Keratinocyte (primary cell): ENCODE measurements at places on chromosomes 5 and 9.

- DNase-seq, result no peak
Measured at GRCh38 chr5:159207222-159207685, 2.1 kb downstream of the RNF145 start.

DNA sequence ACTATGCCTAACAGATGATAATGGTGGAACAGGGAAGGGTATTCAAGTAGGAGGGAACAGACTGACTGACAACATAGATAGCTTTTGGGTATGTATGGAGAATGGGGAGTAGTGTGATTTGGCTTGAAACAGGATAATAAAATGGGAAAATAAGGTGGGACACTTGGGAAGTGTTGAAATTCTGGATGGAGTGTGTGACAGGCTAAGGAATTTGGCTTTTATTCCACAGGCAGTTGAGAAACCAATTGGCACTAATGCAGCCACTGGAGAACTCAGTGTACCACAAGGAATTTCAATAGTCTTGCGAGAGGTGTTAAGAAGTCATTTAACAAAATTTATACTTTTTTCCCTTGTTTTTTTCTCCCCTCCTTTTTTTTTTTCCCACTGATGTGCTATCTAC lies 153.5 kb upstream of the ELAVL2 start:
- no peak for DNase-seq

GRCh38 chr9:20805766-20806165 lies 121.7 kb downstream of the FOCAD start:
- DNase-seq, result no peak

DNA sequence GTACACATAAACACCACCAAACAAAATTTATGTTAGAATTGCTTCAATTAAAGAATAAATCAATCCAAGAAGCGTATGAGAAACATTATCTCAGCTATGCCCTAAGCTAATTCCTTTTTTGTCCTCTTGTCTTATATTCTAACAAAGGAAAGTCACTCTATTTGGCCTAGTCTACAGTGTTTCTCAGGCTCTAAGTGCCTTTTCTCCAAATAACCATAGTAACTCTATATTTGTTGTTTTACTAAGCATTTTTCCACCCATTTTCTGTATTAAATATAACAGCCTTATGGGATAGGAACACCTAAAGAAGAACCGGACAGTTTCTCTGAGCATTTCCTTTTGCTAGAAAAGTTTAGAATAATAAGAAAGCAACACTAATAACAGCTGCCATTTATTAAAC lies 120.1 kb upstream of the MTAP start:
- no peak for DNase-seq

DNA sequence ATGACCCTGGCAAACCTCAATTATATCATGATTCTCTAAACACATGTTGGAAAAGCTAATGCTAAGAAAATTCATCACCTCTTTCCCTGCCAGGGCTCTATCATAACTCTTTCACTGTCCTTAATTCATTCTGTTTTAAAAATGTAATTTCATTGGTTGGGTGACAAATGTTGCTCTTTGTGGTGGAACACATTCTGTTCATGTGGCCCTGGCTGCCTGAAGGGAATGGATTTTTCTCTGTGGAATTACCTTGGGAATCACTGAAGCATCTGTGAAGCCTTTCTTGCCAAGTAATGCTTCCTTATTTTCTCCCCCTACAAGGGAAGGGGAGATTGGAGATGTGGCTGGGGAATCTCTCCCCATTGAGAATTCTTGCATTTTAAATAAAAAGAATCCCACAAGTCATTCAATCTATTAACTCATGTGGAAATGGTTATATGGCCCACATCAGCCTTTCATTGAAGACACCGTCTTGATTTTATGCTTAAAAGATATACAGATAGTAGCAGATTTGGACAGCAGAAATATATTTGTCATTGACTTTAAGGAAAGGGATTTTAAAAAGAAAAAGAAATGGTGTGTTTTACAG lies 201.8 kb upstream of the NMUR2 start:
- no peak for DNase-seq

DNA sequence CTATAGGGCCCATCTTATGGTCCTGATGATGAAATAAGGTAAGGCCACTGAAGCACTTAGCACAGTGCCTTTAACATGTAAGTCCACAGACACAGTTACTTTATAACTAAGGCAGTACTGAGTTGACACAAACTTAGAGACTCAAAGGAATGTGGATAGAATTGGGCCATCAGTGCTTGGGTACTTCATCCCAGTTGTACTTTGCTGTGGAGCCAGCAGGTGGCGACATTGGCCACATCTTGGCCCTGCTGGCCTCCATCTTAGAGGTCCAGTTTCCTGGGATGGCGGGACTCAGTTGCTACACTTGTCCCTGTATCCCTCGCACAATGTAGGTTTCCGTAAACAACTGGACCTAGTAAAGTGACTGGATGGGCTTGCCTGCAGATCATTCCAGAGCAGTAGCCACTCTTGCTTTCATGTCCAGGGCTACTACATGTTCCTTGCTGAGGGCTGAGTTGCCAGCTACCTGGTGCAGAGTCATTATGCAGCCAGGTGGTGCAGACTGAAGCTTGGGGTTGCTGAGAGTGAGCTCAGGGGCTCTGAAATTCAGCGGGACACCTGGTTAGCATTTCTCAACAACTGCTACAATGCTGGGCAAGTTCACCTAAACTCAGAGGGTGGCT lies 10.6 kb downstream of the MTAP start:
- DNase-seq, result no peak

DNA sequence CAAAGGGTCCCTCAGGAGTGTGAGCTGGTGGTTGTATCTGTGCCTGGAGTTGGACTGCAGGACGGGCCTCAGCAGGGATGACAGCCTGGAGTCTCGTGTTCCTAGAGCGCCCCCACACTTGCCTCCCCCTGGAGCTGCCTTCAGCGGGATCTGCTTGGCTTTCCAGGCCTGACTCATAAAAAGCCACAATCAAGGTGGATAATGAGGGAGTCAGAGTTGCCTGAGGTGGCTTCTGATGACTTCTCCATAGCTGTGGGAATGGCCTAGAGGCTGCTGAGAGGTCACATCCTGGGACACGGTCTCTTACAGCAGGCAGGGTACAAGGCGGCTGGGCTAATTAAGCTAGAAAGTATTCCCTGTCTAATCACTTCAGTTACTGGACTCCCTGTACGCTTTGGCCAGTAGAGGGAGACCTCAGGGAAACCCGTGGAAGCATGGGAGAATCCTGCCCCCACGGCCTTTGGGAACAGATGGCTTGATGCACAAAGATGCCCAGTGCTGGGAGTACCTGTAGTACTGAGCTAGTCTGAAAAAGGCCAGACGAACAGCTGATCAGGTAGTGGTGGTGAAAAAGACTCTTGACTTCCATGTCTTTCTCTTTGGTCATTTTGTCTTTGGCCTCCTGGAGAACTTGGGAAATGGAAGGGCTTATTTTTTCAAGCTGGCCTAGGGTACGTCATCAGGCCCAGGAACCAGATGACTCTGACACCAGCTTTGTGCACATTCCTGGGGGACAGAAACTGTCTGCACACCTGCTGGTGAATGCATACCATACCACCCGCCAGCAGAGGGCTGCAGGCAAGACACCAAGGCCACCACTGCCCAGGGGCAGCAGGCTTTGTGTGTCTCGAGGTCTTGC lies 16.1 kb upstream of the FRRS1L start:
- DNase-seq, result no peak
